ENCODE measurements at places on chromosomes 11 and 22. TPM values are rescaled to one million over a fixed set of nuclear protein-coding genes. Genes with fewer than 3 reads are reported as not detected.

The COPB1 gene
- 29.8 TPM for total RNA-seq

- no peaks in the 10 kb centered on the region for H3K36me3 ChIP-seq
- H3K4me3 ChIP-seq: no peak overlapping the region
- no peaks in the 10 kb centered on the region for H3K27me3 ChIP-seq
- peaks cover 3% of the 10 kb centered on the region for H3K4me1 ChIP-seq
Observed at GRCh38 chr11:87431392-87431791, 393.7 kb downstream of the TMEM135 start.

- H3K36me3 ChIP-seq: no peaks in the 10 kb centered on the region
- no peak overlapping the region for H3K27ac ChIP-seq
- no peaks in the 10 kb centered on the region for H3K27me3 ChIP-seq
- H3K4me1 ChIP-seq: no peaks in the 10 kb centered on the region
- no peak for DNase-seq
- no peak overlapping the region for H3K4me3 ChIP-seq
Observed at GRCh38 chr11:125514336-125515101, 18.5 kb upstream of the FEZ1 start.

The ARHGAP20 gene
- total RNA-seq: 4.9 TPM
